HFF-Myc (cell line): ENCODE measurements at places on chromosomes 4 and X.

DNA sequence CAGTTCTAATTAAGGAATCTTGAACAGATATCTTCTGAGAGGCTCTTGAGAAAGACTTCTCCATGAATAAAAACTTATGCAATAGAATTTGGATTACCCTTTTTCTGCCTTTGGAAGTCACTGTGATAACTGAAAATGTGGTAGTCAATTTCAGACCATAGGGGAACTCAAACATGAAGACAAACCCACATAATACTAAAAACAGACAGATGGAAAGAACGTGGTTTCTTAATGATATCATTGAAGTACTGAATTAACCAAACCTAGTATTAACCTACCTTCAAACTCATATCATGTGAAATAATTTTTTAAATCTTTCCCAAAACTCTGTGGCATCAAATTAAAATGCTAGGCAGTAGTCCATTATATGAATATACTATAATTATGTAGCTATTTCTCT is 153.5 kb downstream of the CAMK2D start:
- no peak for DNase-seq

GRCh38 chr4:182486881-182487280 is 243.7 kb downstream of the TENM3 start:
- no peak for DNase-seq

GRCh38 chr4:89268679-89269078 is 38.9 kb downstream of the GPRIN3 start:
- DNase-seq, result no peak

- DNase-seq, result no peak
These were observed 942 bp upstream of the L1CAM start for GRCh38 chrX:153886915-153887314.

DNA sequence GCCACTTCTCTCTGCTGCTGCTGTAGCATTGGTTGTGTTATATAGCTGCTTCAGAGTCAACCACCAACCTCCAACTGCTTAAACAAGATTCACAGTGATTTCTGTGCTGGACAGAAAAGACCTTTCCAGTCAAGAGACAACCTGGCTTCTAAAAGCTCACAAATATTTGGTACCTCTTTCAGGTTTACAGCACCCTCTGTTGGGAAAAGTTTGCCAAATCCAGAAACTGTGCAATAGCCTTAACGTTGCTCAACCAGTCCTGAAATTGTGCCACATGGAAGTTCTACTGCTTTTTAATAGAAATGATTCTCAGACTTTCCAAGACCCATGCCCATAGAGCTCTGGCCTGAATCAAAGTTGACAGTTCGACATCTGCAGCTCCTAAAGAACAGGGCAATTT is 842.1 kb upstream of the HTR2C start:
- DNase-seq, result no peak

DNA sequence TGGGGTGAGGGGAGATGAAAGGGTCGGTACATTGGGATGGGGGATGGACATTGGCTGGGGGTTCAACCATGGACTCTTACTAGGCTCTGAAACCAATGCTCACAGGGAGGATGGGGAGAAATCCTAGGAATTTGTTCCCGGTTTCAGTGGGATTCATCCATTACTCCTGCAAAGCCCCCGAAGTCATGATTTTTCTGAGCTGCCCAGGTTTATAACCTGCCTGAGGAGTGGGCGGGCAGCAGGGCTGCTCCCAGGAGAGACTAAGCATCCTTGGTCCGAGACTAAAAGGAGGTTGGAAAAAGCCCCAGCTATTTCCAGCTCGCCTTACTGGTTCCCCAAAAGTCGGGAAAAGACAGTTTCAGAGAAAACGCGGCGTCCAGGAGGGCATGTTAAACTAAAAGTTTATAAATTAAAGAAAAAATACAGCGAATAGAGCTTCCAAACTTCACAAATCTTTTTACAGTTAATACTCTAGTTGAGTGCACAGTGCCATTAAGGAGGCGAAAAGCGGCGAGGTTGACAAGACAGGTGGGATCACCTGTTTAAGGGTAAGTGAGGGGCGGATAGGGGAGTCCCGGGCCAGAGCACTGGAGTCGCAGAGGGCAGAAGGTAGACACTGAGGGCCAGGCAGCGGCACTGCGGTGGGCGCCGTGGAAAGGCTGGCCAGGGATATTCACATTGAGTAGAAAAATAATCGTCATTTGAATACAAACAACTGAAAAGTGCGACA is 3.7 kb downstream of the NKX3-2 start:
- no peak for DNase-seq

- no peak for DNase-seq
These were observed 75.5 kb downstream of the HMX1 start for GRCh38 chr4:8796096-8796495.

DNA sequence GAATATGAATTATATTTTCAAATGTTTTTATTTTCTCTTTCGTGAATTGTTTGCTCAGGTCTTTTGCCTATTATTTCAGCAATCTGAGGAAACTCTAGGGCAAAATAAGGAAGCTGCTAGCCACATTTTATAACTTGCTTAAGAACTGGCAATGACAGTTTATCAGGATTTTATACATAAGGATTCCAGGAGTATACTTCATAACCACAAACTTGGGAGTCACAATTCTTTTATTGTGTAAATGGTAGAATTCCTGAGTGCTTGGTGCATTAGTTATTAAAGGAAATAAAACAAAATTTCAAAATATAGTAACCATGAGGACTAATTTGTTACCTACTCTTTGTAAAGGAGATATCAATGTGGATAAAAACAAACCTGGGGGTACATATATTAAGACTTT is 54.4 kb downstream of the PALLD start:
- peak; percentile 46 for DNase-seq

GRCh38 chr4:176052744-176053143 is 12.9 kb upstream of the WDR17 start:
- no peak for DNase-seq

DNA sequence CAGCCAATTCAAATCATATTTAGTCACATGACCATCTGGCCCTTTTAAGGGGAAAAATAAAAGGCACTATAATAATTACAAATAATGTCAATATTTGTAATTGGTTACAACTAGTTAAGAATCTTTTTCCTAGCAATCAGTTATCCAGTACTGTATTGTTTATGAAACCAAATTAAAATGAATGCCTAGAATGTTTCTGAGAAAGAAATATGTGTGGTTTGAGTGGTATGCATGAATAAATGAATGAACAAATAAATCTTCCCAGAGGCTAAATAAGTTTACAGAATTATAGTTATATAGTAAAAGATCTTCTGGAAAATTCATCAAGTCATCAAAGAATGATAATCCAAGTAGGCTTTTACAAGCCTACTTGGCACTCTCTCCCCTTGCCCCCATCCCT is 55.8 kb upstream of the F8A3 start:
- DNase-seq, result no peak

GRCh38 chrX:21354725-21355124 is 19.5 kb upstream of the CNKSR2 start:
- no peak for DNase-seq

GRCh38 chrX:19005909-19006308 is 22.0 kb upstream of the PHKA2 start:
- no peak for DNase-seq

DNA sequence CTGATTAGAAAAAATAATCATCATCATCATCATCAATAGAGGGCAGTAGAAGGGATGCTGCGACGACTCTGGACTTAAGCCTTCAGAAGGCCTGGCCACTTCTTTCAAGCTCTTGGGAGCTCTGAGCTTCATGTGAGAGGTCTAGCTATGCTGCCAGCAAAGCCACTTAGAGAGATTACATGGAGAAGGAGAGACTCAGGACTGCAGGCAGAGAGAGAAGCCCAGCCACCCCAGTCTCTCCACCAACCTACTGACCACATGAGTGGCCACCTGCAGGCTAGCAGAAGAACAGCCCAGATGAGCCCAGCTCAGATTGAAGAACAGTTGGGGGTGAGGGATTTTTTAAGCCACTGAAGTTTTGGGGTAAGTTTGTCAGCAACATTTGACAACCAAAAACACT is 17.1 kb upstream of the TMEM150C start:
- DNase-seq, result no peak

- no peak for DNase-seq
These were observed 481.6 kb downstream of the PABPC4L start for GRCh38 chr4:133720001-133720400.

DNA sequence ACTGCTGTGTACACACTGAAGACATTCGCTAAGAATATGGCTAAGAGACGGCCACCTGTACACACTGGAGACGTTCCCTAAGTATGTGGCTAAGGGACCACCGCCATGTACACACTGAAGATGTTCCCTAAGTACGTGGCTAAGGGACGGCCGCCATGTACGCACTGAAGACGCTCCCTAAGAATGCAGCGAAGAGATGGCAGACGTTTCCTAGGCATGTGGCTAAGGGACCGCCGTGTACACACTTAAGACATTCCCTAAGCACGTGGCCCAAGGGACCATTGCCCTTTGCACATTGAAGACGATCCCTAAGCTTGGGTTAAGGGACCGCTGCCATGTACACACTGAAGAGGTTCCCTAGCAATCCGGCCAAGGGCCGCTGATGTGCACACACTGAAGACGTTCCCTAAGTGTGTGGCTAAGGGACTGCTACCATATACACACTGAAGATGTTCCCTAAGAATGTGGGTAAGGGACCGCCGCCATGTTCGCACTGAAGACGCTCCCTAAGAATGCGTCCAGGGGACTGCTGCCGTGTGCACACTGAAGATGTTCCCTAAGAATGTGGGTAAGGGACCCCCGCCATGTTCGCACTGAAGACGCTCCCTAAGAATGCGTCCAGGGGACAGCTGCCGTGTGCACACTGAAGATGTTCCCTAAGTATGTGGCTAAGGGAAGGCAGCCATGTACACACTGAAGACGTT is 36.7 kb downstream of the DHRSX start:
- no peak for DNase-seq

DNA sequence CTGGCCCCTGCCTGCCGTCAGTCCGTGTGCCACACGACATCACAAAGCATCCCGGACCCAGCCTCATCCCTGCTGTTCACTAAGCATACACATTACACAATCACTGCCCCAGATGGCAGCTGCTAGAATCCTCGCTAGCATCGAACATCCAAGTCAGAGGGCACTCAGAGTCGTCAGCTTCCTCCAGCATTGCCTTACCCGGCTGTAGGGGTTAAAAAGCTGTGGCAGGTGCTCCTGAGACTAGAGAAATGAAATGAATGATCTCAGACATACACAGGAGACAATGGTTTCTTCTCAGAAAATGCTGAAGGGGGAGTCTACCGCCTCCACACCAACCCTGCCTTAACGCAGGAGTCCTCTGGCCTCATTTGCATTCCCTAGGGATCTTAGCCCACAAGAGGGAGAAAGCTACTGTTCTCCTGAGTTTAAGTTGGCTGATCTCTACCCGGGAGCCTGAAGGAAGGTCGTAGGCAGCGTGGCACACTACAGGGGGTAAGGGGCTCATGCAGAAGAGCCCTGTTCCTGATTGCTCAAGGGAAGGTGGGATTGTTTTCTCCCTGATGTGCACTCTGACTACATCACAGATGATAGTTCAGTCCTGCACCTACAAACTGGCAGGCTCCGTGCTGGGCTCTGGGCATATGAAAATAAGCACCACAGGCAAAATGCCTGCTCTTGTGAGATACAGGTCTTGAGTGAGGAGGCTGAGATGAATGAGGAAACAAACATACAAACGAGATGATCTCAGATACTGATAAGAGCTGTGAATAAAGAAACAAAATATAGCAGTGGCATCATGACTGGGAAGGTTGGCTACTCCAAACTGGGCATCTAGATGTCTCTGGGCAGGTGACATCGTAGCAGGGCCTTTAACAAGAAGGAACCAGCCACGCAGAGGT is 2.6 kb upstream of the KIAA0232 start:
- DNase-seq, result no peak

GRCh38 chr4:128846063-128846462 is 36.6 kb downstream of the JADE1 start:
- no peak for DNase-seq

DNA sequence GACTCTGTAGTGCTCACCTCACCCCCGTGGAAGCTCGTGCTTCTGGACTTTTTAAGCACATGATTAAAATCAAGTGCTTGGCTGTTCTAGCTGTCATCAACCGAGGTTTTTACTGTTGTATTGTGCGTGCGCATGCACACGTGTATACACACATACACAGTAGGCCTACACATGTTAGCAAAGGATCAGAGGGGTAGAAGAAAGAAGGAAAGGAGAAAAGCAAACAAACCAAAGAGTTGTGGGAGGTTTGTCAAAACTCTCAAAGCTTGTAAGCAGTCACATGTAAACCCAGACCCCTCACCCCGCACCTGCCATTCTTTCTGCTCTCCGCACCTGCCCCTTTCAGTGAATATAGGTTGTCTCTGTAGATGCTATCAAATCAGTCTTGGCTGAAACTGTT is 311.8 kb downstream of the HS3ST1 start:
- no peak for DNase-seq
